ENCODE measurements at places on chromosomes 11 and 22.

DNA sequence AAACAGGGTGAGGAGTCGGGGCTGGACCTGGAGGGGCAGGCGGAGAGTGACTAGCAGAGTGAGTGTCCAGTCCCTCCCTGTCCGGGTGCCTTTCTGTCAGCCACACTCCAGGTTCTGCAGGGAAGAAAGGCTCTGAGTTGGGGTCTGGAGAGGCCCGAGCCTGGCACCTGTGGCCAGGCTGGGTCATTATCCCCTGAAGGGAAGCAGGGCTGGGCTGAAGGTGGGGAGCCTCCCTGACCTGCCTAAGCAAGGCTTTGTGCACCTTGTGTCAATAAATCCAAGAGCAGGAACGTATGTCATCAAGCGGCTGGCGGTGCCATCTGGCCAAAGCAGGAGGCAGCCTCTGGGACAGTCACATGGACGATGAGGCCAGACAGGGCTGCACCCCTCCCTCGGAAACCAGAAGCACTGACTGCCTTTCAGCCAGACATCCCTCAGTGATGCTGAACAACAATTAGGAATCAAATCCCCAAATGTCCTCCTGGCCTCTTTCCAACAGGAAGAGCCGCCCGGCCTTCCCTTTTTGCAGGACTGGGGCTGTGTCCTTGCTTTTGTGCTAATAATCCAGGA is 73.9 kb upstream of the FGF3 start:
- DNase-seq = no peak

DNA sequence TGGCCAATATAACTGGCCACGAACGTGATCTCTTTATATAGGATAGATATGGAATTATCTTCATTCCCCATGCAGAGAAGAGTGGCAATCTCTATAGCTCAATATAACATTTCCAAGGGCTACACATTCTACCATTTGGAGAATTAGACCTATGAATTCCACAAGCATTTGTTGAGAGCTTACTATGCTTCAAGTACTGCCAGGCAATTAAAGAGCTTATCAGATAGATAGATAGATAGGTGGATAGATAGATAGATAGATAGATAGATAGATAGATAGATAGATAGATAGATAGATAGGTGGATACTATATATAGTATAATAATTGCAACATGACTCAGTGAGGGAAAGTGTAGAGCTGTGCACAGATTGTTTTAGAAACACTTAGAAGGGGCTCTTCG is 1.5 kb upstream of the OR6X1 start:
- DNase-seq = no peak

GRCh38 chr11:114440971-114441763 is 1.9 kb downstream of the REXO2 start:
- DNase-seq = no peak

DNA sequence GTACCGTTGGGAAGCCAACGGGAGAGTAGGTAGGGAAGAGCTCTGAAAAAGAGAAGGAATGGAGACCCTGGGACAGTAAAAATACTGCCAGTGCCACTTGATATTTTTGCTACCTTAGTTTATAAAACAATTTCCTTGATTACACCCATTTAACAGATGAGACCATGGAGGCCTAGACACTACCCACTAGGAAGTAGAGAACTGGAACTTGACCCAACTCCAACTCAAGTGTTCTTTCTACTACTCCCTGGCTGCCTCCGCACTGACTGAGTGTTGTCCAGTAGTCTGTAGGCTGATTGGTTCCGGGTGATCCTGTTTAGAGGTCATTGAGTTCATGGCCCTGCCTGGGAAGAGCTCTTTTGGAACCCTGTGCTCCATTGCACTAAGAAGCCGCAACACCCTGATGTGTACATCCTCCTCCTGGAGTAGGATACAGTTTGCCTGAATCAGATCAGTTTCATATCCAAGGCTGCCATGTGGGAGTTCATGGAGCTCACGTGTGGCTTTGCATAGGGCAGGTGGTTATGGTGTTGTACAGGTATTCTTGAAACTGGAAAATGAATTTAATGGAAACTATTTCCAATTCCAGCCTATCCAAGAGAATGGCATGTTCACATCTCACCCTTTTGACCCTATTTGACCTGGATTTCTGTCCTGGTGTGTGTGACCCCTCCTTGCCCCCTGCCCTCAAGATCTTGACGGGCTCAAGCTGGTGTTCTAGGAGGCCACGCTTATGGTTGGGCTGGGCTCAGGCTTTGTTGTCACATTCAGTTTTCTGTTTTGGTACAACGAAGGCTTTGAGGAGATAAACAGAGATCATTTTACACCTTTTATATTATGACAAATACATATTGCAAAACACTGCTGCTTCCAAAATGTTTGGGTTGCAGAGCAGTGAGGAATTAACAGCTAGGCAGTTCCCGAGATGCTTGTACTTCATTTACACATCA is 102.2 kb upstream of the NNMT start:
- DNase-seq = no peak

GRCh38 chr22:31085493-31085824 is 4.3 kb downstream of the SMTN start:
- DNase-seq = no peak

- DNase-seq = no peak
Observed at GRCh38 chr11:11570823-11571222, 51.0 kb downstream of the GALNT18 start.

GRCh38 chr22:30219049-30219654 is 27.4 kb downstream of the LIF start:
- no peak for DNase-seq

Measured in CD4-positive, alpha-beta T cell treated with Interleukin-21 for 1 hour (primary cell).